ENCODE measurements at places on chromosomes 3 and 15. TPM values are rescaled to one million over a fixed set of nuclear protein-coding genes. Genes with fewer than 3 reads are reported as not detected.

Gene SLCO2A1
- 18.0 TPM for total RNA-seq

Gene TGM4
- not detected for total RNA-seq

Gene PSTPIP1
- total RNA-seq: 3.5 TPM

Gene NRROS
- 2.4 TPM for total RNA-seq

Gene MUSTN1
- total RNA-seq: 32.7 TPM

Gene CYP8B1
- not detected for total RNA-seq

Gene GPR27
- 7.3 TPM for total RNA-seq

- DNase-seq: no peak
Measured at GRCh38 chr3:98551236-98551635, 19.5 kb downstream of the GPR15 start.

- no peak for DNase-seq
Measured at GRCh38 chr3:115761927-115762305, 138.6 kb downstream of the GAP43 start.

DNA sequence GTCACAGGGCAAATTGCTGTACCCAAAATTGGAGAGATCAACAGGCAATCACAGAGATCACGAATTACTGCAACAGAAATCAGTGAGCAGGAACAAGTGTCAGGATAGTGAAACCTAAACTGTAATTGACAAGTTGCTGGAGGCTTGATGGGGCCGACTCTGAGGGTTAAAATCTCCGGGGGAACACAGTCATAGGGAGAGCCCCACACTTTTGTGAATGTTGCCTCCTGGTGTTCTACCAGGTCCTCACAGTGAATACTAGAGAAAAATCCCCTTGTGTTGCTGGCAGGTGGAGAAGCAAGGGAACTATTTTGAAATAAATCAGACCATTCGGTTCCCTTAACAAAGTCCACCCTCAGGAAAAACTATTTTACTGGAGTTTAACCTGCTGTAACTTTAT is 697.5 kb upstream of the CBLB start:
- no peak for DNase-seq

GRCh38 chr3:71896751-71897150 is 111.8 kb upstream of the PROK2 start:
- no peak for DNase-seq

- no peak for DNase-seq
Measured at GRCh38 chr3:14801668-14802380, 16.9 kb upstream of the FGD5 start.

GRCh38 chr3:82376883-82377282 is 615.4 kb upstream of the GBE1 start:
- DNase-seq: no peak

DNA sequence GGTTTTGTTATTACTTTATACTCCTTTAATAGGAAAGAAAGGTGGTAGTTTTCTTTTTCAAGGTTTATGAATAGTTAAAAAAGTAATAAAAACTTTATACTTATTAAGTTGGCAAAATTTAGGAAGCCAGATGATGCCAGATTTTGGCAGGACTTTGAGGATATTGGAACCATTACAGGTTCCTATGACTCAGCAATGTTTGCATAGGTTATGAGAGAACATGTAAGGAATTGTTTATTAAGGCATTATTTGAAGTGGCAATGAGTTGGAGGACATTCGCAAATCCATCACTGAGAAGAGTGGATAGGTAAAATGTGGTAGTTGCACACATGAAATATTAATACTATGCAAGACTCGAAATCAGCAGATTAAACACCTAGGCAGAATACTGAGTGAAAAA is 29.9 kb downstream of the CDAN1 start:
- no peak for DNase-seq

DNA sequence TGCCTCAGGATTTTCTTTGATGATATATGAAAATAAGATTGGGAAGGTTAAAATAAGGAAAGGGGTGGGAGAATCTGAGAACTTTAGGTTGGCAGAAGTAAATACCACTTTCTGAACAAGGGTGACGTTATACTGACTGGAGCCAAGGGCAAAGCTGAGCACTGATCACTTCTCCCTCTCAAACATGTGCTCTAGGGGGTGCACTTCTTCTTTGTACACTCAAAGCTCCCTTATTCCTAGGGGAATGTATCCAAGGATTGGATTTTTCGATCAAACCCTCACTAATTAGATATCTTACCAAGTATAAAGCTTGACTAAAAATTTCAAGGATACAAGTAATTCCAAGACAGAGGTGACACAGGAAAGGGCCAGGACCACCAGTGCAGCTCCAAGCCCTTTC is 243.9 kb upstream of the UMPS start:
- no peak for DNase-seq

DNA sequence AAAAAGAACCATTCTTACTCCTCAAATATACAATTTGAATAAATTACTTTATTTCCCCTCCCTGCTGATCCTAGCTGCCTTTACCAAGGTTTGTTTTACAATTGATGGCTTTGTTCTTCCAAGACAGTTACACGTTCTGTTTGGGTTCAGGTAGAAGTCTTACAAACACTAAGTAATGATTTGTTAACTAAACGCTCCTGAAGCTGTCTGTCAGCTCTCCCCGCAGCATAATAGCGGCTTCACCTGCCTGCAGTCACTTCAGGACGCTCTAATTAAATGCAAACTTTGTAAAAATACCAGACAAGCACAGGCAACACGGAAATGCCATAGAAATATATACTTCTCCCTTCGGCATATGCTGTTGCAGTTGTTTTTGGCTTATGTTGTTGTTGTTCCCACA is 176.4 kb upstream of the MDFIC2 start:
- DNase-seq: no peak

GRCh38 chr15:99451484-99451883 is 114.3 kb upstream of the MEF2A start:
- no peak for DNase-seq

DNA sequence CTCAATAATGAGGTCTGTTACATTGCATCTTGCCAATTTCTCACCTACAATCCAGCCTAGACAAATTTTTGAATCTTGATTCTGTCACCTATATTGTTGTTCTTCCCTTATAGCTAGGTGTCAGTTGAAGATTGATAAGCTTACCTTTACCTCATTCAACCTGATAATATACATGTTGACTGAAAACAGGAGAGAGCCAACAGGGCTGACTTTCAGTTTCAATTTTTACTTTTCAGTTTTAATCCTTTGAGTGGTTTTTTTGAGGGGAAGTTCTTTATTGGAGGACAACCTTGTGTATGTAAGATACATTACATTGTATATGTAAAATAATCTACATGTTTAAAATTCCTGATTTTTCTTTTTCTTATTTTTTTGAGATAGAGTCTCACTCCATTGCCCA is 5.8 kb downstream of the ATP13A5 start:
- no peak for DNase-seq

DNA sequence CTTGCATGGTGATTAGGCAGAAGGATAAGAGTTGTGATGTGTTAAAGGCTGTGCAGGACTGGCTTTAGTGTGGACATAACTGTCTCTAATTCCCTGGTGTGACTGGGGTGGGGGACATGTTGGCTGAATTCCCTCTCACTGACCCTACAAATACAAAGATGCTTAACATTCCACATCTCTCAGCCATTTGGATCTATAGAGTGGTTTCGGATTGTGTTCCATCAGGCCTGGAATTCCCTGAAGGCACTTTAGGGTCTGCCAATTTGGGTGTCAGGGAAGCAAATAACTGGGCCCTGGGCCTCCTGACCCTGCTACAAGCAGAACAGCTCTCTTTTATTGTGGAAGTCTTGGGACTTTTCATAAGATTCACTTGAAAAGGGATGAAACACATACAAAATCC is 56.2 kb downstream of the ARHGEF26 start:
- no peak for DNase-seq

DNA sequence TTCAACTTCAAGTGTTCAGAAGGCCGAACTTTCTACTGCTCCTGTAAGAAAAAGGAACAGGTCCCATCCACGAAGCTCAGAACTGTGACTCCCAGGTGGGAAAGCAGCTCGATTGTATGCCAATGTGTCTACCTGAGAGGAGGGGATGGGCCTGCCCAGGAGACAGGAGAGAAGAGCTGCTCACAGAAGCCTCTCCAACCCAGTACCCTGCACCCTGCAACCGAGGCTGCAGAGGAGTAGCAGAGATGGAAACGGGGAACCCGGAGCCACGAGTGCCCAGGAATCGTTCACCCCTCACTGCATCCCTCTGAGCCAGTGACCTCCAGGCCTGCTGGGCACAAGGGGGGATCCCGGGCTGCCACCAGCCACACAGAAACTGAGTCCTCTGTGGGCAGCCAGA is 86.5 kb upstream of the PRR23E start:
- no peak for DNase-seq
